H4 (cell line): ENCODE measurements at places on chromosomes 11 and 22. TPM values are rescaled to one million over a fixed set of nuclear protein-coding genes. Genes with fewer than 3 reads are reported as not detected.

The KCNQ1 gene
- 0.04 TPM in 1 of 2 replicates, not detected in the other for total RNA-seq

The RAB36 gene
- 3.0 and 3.7 TPM in 2 replicates for total RNA-seq

GRCh38 chr11:37409124-37409523, 811.1 kb upstream of the RAG2 start:
- no peak for DNase-seq

- no peak for DNase-seq
These were observed at the start of gene NOX4 for GRCh38 chr11:89490981-89491690. NOX4 (minus strand) TSS chr11:89491375; CDS start chr11:89491246, 129 bp downstream.

The MUC6 gene
- not detected in 2 replicates for total RNA-seq

DNA sequence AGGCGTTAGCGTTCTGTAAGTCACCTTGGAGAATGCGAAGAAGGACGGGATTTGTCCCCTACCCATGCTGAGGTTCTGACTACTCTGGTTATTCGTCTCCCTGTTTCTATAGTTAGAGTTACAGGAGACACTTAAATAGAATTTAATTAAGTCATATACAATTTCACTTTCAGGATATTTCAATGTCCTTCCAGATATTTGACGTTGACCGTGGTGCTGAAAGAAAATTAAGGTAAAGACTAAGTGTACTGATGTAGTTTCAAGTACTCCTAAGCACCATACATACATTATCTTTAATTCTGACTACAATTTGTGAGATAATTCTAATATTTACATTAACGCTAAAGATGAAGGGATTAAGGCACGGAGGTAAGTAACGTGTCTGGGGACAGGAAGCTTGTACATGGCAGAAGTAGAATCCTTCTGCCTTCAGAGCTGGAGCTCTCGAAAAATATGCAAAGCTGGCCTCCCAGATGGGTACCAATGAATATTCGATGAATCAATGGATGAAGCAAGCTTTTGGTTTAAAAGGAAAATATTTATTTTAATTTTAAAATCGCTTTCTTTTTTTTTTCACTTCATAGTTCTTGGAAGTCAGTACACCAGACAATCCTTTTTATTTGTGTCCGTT, 539 bp upstream of the SLC36A4 start:
- DNase-seq = peak; percentile 5

The PYGM gene
- 0.25 TPM in 1 of 2 replicates, not detected in the other for total RNA-seq

DNA sequence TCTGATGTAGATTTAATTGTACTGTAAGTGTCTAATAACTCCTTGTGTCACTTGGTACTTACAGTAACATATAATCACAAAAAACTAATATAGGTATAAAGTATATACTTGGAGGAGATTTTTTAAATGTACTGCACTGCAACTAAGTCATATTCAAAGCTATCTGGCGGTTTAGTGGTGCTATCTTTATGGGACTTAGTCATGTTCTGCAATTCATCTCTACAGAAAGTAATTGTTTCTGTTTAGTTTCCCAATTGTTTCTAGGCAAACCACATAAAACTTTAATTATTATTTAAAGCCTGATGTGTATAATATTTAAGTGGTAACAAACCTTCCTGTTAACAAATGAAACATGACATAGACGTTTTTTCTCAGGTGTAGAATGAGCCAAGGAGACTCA, 8.0 kb downstream of the PAFAH1B2 start:
- no peak for DNase-seq

- DNase-seq = no peak
These were observed at the start of gene PHETA2 for GRCh38 chr22:42074132-42074811. PHETA2 (plus strand) TSS chr22:42074248; CDS start chr22:42077294, 3,046 bp downstream.

The CD3G gene
- total RNA-seq = not detected in 2 replicates

DNA sequence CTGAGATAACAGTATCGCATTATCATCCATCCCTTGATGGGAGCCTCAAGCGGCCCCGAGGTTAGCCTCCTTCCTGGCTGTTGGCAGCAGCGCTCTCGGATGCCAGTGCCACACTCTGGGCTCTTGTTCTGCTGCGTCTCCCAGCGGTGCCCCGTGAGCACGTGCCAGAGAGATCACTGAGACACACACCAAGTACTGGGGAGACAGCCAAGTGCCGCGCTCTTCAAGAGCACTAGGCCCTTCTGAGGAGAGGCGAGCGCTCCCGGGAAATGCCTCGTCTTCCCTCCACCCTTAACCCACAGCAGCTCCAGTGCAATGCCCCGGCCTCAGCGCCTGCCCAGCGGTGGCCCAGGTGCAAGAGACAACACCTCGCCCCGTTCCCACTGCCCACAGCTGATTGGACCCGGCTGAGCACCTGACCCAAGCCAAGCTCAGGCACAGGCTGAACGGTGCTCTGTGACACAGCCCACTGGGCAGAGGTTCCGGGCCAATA, 248.3 kb upstream of the NARS2 start:
- DNase-seq = no peak

The GSTT2B gene
- total RNA-seq = 5.2 and 12.3 TPM in 2 replicates

- no peak for DNase-seq
These were observed 41.4 kb downstream of the PPFIBP2 start for GRCh38 chr11:7555052-7555699.

DNA sequence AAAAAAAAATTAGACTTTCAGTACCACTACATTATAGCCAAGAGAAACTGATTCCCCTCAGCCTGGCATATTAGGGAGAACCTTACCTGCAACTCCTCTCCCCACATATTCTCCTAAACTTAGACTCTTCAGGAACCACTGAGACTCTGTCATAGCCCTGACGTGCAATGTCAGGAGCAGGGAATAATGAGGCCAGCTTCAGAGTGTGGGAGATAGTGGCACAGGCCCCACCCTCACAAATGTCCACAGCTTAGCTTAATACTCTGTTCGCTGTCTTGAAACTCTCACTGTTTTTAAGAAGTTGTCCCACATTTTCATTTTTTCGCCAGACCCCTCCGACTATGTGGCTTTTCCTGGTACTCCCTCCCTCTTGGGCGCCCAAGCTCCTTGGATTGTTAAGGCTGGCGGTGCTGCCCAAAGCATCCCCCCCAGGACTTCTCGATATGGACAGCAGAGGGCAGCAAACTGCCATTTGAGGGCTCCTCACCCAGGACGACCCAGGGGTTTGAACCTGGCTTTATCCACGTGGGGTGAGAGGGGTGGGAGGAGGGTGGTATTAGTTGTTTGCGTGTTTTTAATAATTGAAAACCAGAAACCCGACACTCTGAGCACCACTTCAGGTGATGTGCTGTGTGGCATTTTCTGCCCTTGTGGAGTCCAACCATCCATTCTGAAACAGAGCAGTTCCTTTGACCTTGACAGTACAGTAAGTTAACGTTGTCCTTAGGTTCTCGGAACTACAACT, 45.2 kb upstream of the RASSF10 start:
- peak; percentile 69 for DNase-seq

The MMP8 gene
- not detected in 2 replicates for total RNA-seq

DNA sequence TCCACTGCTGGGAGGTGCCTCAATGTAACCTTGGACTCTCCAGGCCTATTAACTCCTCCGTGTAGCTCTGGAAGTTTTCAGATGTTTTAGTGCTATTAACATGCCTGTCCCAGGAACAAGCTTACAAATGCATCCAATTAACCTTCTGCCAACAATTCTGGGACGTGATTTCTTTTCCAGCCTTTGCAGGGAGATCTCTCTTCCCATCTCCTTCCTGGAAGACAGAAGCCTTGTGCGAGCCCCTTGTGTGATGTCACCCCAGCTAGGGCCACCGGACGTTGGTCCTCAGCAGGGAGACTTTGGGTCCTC, 47.7 kb upstream of the SYT7 start:
- no peak for DNase-seq

- DNase-seq = no peak
These were observed 542 bp downstream of the GCAT start for GRCh38 chr22:37808294-37808657.

The OR8B8 gene
- not detected in 2 replicates for total RNA-seq

GRCh38 chr11:104286129-104286528, 122.2 kb upstream of the PDGFD start:
- no peak for DNase-seq

The FAM181B gene
- total RNA-seq = not detected in 2 replicates

DNA sequence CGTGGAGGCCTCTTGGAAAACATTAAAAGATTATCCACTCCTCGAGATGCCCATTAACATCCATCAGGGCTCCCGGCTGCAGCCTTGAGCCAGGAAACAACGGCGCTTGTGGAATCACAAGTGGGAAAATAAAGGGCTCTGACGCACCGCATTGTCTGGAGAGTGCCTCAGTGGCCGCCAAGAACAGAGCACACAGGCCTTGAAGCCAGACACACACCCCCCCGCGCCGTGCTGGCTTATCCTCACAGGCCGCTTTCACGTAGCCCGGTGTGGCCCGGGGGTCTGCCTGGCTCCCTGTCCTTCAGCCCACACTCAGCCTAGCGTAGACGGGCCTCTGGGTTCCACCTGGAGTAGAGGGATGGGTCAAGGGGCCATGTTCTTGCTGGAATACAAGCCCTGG, 1020.5 kb downstream of the BRD1 start:
- DNase-seq = no peak

The TNNI2 gene
- total RNA-seq = not detected in 2 replicates

DNA sequence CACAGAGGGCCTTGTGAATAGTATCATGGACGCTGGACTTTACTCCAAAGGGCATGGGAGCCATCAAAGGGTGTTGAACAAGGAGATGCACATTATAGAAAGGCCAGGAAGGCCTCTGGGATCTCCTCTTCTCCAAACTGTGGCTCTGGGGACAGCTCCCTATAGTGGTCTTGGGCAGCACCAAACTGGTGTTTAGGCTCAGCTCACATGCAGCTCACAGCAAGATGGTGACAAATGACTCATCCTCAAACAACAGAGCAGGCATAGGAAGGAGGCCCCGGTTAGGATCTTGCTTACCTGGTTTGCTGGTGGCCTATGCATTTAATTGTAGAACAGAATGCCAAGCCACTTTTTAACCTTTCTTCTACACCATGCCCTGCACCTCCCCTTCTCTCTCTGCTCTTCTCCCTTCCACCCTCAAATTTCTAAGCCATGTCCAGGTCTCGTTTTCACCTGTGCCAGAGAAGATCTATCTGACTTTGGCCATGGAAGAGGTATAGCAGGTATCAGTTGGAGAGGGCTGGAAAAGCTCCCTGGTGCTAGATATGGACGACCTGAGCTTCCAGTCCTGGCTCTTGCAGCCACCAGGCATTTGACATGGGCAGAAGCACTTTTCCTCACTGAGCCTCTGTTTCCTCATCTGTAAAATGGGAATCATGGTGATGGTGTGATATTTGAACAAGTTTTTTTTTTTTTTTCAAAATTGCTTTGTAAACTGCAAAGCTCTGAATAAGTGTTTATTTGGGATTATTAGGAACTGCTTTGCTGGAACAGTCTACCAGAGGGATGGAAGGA, 14.4 kb upstream of the EHF start:
- DNase-seq = no peak
